NCI-H1092 (cell line): ENCODE measurements at places on chromosomes 1 and 21.

GRCh38 chr1:158007667-158008386 lies 14.4 kb downstream of the KIRREL1 start:
- no peak for DNase-seq

GRCh38 chr1:57621776-57622175 lies 197.9 kb upstream of the DAB1 start:
- no peak for DNase-seq

DNA sequence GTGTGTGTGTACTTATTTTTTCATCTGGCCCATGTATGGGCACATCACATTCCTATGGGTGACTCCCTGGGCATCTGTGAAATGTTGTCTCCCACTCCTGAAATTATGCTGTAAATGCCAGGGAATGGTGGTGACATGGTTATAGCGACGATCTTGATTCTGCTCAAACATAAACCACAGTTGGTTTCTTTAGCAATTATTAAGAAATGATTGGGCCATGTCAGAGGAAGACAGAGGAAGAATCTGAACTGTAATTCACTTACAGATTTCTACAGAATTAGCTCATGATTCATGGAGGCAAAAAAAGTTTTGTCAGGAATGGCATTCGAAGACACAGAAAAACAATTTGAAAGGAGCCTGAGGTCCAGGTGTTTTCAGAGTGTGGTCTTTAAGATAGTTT lies 25.8 kb upstream of the KCNE1 start:
- DNase-seq = no peak

- DNase-seq = no peak
Observed at GRCh38 chr1:231786126-231786525, 159.5 kb downstream of the DISC1 start.

- DNase-seq = no peak
Observed at GRCh38 chr1:169949139-169949538, 55.4 kb upstream of the SCYL3 start.

GRCh38 chr1:204711947-204712701 lies 26.6 kb upstream of the LRRN2 start:
- peak; percentile 65 for DNase-seq

GRCh38 chr21:45276596-45276995 lies 11.1 kb downstream of the POFUT2 start:
- no peak for DNase-seq
